NCI-H510A treated with DMSO at 0.1 percent for 48 hours (cell line): ENCODE measurements at places on chromosomes 4 and X.

- no peak for DNase-seq
Observed at GRCh38 chr4:144499777-144500176, 146.2 kb upstream of the HHIP start.

DNA sequence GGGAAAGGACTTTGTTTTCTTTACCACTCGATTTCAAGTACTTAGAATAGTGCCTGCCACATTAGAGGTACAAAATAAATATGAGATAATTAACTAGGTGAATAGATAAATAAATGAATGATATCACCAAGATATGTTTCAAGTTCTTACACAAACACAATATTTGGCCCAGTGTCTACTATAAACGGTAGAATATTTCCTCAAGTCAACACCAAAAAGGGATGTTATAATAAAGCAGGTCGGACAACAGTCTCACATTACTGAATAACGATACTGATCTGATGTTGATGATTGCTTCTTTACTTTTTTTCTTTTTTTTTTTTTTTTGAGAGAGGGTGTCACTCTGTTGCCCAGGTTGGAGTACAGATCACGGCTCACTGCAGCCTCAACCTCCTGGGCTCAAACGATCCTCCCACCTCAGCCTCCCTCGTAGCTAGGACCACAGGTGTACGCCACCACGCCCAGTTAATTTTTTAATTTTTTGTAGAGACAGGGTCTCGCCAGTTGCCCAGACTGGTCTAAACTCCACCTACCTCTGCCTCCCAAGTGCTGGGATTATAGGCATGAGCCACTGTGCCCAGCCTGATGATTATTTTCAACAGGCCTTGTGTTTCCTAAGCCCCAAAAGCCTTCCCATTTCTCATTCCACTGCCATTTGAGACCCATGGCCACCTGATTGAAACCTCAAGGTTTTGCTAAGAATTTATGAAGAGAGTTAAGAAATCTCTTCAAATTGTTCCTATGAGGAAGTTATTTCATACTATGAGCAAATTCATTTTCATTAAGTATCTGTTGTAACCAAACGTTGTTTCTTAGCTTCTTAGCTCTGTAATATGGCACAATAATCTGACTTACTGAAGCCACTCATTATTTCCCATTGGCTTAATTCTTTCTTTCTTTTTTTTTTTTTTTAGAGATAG is 2.3 kb downstream of the MANBA start:
- DNase-seq: peak; percentile 15

DNA sequence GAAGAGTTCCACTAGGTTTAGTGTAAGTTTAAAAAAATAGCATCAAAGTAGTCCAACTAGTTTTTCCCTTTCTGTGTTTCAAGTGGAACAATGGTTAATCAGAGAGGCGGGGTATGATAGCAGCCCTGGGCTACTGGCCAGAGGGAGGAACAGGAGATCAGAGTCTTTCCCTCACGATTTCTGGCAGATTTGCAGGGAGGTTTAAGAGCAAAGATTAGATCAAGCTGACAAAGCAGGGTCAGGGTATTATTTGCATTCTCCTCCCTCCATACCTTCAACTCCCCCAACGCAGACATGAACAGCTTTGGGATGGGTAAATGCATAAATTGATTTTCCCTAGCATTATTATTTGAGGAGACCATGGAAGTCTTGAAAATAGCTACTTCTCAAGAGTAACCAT is 277.6 kb upstream of the DIAPH2 start:
- no peak for DNase-seq

- DNase-seq: no peak
Observed at GRCh38 chr4:95596676-95597075, 47.9 kb upstream of the UNC5C start.

DNA sequence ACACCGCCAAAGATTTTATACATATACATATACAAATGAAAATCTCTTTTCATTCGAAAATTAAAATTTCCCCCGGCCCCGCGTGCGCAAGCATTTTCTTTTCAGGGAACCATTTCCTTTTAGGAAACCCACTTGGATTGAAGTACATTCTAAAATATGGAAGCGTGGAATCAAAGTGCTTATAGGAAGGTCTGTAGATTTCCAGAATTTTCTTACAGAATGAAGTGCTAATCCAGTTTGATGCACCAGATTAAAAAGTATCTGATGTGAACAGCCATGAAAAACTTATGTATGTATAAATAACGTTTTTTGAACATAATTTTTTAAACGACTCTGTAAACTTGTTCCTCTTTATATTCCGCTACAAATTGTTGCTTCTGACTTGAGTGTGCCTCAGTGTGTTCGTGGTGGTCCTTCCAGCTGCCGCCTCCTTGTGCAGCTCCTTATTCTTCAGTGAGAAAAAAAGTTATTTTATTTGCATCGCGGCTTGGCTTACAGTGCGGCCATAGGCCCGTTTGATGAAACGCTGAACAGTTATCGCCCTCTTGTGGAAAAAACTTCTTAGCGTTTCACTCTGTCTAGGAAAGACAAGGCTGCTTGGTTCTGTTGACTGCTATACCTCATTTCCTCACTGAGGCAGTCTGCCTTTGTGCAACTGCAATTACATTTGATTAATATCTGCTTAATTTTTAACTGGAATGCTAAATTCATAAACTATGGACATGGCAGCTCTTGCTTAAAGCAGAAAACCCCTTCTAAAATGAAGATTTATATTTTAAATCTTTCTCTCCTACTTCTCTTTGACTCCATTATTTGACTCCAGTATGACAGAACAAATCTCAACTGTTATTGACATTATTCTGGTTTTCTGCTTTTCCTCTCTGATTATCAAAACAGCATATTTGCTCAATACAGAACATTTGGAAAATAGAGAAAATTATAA is 4.7 kb upstream of the NKX6-1 start:
- DNase-seq: peak; percentile 74

- DNase-seq: no peak
Observed at GRCh38 chrX:111854556-111855490, 21.2 kb upstream of the TRPC5OS start.

DNA sequence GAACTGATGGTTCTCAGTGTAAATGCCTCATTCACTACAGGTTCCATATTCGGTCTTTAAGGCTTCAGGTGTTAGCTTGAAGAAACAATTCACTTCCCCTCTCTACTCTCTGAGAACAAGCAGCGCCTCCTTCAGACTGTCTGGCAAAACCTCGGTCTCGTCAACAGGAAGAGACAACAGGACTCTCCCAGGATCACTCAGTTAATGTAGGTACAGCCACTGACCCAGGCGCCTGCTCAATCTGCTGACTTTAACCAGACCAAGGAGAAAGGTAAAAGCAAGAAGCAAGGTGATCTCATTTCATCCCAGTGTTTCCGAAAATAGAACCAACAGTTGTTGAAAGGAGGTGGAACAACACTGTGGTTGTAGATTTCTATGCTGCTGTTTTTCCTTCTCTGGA is 102.2 kb downstream of the SLC2A9 start:
- DNase-seq: no peak

DNA sequence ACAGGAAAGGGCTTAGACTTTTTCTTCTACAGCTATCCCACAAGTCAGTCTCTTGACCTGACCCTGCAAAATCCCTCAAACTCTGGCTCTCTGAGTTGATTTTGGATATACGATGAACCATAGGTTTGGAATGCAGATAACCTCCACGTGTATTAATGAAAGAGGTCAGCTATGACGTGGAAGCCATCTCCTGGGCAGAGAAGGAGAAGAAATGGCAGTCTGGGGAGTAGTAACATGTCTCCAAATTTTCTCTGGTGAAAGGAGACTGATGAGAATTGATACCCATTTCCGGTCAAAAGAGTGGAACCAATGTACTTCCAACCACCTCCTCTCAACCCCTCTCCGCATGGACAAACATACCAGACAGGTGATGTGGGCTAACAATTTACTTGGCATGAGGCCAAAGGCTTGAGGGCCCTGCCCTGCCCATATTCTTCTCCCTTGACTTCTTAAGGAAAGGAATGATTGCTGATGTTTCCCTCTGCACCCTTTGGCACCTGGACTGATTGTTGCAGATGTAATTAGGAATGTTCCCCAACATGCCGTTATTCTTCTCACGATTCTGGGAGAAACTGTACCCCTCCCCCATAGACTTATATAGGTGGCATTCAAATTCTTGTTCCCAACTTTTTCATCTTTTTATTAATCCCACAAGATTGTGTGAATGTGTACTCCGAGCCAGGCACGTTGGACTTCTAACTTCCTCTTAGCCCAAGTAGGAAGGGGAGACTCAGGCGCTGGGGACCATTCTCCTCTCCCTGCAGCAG is 580 bp upstream of the PLS3 start:
- DNase-seq: peak; percentile 70

DNA sequence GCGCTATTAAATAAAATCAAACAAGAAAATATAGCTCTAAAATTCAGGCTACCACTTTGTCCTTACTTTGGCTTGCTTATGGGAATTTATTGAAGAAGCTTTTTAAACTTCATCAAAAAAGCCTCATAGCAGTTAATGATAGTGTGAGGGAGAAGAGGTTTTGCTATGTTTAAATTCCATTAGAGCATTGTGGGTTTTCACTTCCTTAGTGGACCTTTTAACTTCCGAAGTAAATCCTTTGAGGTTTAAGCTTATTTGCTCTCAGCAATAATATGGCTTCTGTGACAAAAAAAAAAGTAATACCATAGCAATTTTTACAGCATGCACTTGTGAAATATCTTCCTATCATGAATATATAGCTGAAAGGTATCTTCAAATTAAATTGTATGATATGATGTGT is 120.2 kb upstream of the NDST4 start:
- no peak for DNase-seq

- DNase-seq: no peak
Observed at GRCh38 chrX:144042271-144042670, 158.4 kb downstream of the UBE2NL start.

DNA sequence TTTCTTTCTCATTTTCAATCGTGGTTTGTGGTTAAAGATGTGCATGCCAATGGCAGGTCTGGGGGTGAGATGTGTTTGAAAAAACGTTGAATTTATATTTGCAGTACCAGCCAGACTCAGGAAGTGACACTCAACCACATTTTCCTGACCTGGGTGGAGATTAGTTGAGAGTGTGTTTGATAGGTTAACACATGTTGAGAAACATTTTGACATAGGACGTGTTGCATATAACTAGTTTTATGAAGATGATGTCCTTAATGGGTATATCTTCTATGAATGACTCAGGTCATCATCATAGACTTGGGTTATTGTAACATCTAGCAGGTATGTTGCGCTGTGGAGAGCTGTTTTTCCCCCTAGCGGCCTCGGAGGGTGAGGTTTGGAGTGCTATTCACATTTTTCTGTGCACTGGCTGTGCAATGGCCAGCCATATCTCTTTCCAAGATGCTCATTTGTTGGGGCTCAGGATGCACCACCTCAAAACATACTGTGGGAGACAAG is 21.7 kb upstream of the CD38 start:
- DNase-seq: no peak

DNA sequence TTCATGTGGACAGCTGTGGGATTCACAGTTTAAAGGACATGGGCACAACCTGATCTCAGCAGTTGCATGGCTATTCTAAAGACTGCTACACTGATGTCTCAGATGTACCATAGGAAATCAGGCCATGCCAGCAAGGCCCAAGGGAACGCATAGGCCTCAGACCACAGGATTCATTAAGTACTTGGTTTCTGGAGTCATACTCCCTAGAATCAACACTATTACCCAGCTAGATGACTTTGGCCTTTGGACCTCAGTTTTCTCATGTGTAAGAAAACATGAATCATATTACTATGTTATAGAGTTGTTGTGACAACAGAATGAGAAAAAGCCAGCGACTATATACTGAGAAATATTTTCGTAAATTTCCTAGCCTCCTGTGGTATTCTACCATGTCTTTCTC is 67.9 kb downstream of the NHS start:
- no peak for DNase-seq

DNA sequence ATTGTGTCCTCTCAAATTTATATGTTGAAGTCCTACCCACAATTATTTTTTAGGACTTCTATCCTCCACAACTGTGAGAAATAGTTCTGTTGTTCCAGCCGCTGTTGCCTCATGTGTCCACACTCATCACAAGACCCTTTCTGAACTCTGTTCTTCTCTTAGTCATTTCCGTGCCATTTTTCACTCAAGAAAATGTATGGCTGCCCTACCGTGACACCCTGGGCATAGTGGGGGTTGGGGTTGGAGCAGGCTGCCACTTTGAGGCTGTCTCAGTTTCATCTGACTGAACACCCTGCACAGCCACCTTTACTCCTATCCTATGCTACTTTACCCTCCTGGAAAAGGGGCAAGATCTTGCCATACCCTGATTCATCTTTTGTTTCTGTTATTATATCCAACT is 319.1 kb downstream of the TENM3 start:
- no peak for DNase-seq

- no peak for DNase-seq
Observed at GRCh38 chr4:8255698-8256441, 13.7 kb upstream of the HTRA3 start.

GRCh38 chrX:146056511-146057081 is 239.0 kb downstream of the SLITRK2 start:
- DNase-seq: no peak

GRCh38 chr4:159269116-159269515 is 166.2 kb downstream of the RAPGEF2 start:
- DNase-seq: no peak

GRCh38 chr4:19947349-19947748 is 304.4 kb upstream of the SLIT2 start:
- no peak for DNase-seq

- DNase-seq: no peak
Observed at GRCh38 chr4:81746071-81746470, 274.4 kb upstream of the RASGEF1B start.

DNA sequence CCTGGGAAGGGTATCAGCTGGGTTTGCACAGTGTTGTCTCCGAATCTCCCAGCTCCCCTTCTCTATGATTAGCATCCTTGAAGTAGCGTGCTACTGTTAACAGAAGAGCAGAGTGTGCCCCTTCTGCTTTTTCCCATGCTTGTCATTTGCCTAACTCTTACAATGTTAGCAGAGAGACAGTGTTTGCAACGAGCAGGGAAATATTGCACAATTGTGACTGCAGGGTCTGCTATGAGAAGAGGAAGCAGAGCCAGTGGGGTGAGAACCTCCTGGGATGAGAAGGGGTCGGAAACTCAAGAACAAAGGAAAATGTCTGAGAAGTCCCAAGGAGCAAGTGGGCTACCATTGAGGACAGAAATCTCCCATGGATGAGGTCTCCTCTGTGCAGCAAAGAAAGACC is 7.8 kb upstream of the CHRNA9 start:
- DNase-seq: no peak

GRCh38 chr4:184317234-184317918 is 99.7 kb upstream of the ENPP6 start:
- no peak for DNase-seq

DNA sequence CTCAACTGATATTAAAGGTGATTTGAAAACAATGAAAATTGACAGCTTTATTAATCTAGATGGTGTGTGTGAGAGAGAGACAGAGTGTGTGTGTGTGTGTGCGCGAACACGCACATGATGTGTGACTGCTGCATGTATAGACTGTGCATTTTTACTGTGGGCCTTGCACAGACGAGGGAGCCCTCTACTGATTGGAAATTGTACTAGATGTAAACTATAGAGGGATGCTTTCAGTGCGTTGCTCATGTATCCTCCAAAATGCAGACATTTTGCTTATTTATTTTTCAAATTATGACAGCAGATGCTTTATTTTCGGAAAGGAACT is 168.4 kb upstream of the GK2 start:
- DNase-seq: peak; percentile 15
